ENCODE measurements at places on chromosomes 12 and 14.

GRCh38 chr12:68915055-68915454 lies 17.9 kb downstream of the CPM start:
- no peak for DNase-seq

DNA sequence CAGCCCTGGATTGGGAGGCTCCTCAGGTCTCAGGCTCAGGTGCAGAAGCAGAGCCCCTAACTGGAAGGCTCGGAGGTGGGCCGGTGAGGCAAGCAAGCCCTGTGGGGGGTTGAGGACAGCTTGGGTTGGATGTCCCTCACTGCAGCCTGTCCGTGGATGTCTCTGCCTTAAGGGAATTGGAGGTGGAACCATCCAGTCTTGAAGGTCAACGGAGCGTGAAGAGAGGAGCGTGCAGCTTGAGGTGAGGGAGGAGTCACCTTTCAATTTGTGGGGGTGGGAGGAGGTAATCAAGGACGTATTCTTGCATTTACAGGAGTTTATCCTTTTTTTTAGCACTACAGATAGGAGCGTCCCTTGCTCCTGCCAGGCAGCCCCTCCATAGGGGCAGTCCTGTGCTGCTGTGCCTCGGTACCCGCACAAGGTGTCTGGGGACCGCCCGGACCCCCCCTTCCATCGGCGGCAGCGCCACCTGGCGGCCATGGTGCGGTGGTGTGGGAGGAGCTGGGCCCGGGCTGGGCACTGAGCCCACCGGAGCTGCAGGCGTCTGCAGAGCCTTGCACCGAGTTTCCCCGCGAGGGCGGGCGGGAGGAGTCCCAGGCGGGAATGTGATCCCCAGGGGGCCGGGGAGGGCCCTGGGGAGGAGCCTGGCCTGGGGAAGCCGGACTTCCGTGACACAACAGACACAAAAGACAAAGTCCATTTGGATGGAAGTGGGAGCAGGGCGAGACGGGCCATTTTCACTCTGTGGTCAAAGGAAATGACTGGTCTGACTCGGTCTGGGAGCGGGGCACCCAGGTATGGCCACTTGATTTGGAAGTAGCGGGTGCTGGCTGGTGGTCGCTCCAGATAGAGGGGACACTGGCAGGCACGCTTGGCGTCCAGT lies 864 bp downstream of the DNAJC22 start:
- DNase-seq = peak; percentile 80

DNA sequence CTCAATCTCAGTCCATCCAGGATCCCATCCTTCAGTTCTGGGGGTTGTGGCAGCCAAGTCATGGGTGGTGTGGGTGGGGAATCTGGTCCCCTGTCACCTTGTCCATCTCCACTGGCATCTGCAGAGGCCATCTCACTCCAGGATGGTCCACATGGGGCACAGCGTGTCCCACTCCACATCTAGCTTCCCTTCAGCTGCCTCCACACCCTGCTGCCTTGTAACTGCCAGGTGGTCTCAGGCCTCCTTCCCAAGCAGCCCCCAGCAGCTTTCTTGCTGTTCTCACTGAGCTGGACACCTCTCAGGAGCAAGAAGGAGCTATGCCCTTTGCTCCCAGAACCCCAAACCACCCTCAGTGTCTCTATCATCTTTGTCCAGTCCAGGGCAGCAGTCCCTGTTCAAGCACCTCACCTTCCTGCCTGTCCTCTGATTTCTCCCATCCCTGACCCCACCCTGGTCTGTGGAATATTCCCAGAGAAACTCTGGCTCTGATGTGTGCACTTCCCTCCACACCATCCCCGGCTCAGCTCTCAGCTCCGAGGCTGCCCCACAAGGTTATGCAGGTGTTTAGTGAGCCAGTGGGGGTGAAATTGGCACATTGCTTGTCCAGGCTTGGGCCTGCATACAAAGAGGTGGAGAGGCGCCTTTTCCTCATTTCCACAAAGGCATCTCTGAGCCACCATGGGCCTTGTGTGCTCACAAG lies 13.7 kb upstream of the DYNC1H1 start:
- no peak for DNase-seq

DNA sequence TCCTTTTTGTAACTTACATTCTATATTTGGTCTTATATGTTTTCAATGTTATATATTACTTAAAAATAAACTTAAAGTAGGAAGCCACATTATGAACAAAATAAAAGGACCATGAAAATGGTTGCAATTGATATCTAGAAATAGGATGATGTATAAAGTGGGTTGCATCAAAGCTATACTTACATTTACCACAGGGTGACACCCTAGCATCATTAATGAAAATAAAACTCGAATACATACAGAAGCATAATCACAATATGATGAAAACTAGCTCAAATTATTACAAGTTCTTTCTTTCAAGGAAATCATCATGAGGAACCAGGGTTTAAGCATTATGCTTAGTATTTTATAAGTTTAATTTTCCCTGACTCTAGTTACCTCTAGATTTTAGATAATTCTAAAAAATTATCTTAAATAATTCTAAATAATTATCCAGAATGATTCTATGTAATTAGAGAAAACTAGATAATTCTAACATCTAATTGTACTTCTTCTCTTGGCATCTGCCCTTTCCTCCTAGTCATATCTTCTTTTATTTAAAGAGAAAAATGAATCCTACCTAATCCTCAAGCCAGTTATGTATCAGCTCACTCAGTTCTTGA lies 31.2 kb downstream of the TAS2R7 start:
- peak; percentile 63 for DNase-seq

DNA sequence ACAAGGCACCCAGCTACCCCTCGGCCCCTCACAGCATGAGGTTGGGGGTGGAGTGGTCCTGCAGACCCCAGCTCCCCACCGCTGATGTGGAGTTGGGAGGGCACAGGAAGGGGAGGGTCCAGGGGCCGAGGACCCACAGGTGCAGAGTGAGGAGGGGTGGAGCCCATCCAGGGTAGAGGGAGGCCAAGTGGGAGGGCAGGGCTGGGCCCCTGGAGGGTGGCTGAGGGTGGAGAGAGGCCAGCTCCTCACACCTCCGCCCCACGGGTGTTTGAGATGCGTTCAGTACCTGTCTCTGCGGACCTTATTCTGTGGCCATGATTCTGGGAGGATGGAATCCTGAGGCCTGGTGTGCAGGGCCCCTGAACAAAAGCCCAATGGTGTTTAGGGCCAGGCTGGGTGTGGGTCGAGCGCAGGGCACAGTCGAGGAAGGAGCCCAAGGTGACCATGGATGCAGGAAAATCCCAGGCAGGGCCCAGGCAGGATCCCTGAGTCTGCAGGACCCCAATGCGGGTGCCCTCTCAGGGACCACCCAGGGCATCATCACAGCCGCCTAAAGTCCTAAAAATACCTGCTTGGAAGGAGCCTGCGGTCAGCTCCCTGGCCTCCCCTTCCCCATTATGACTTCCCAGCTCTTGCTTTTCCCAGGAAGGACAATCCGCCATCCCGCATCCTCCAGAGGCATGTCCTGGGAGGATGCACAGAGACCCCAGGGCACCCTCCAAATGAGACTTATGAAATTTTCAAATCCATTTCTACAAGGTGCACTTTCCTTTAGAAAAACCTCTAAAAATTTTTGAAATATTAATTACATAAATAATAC lies 377.1 kb upstream of the SFSWAP start:
- no peak for DNase-seq

DNA sequence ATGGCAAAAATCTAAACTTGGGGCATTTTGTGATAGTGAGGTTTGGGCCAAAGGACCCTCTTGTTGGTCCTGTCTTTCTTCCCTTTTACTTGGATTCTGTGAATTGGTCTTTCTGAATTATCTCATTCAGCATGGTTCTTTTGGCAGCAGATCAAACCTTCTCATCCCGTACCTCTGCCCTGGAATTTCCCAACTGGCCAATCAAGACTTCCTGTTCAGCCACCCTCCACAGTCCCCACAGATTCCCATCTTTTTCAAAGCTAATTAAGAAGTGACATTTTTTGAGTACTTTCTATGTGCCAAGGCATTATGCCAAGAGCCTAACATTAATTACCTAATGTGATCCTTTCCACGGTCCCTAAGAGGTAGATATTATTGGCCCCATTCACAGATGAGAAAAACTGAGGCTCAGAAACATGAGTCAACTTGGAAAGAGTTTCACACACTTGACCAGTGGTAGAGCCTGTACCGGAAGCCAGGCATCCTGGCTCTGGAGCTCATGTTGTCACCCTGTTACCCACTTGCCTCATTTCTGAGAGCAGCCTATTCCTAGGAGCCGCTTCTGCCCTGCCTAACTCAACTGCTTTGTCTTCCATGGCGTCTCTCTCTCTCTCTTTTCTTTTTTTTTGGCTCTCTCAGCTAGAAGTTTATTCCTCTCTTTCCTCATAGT lies 135.9 kb downstream of the C12orf75 start:
- DNase-seq = no peak

DNA sequence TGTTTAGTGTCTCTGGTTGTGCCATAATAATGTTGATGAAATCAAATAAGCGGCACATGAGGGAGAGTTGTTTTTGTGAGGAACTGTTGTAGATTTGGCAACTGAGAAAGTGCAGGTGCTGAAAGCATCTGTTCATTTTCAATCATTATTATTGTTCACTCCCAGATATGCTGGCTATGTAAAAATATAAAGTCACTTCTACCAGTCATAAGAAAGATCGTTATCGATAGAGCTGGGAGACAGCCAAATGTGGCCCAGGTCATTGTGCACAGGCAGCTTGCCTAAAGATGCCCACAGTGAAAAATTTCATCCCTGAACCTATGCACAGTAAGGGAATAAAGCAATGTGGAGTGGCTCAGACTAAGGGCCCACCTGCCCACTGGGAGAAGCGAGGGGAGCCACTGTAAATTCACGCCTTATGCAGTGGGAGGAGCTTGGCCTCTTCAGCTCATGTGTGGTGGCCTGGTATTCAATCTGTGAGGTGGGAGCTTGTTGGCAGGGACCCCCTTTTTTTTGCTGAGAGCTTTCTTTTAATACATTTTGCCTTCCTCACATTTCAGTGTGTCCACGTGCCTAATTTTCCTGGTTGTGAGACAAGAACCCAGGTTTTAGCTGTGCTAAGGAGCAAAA lies 1490.8 kb upstream of the TMEM132C start:
- no peak for DNase-seq

DNA sequence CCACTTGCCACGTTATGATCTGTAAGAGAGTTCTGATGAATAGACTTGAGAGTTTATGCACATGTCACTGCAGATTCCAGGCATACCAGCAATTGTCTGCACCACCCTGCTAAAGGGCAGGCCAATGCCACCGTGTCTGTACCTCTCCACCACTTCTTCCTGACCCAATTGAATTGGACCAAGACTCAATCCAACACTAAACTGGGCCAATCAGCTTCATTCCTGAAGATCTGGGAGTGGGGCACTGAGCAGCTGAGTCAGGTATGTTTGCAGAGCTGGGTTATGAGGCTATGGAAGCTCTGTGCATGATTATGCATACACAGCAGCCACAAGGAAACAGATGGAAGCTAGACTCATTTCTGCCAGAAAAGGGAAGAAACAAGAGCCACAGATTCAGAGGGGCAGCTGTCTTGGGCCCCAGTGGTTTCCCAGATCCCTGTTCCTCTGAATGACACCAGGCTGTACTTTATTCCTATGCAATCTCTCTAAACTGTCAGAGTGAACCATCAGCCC lies 28.0 kb downstream of the DAO start:
- no peak for DNase-seq

GRCh38 chr12:130961921-130962451 lies 8.3 kb downstream of the ADGRD1 start:
- DNase-seq = no peak

GRCh38 chr14:89748004-89748403 lies 206.5 kb downstream of the EFCAB11 start:
- DNase-seq = no peak

DNA sequence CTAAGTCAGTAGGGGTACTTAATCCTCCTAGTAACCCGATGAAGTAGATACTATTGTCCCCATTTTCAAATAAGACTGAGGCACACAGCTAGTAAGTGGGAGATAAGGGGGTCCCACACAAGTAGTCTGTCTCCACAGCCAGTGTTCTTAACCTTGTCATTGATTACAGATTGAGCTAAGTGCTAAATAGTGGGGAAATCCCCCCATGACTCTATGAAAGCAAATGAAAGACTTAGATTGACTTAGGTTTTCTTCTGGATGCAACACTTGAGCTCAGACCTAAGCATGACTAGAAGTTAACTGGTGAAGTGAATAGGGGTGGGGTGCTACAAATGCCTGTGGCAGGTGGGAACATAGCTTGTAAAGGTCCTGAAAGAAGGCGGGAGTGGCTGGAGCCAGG lies 73.8 kb downstream of the SYNE2 start:
- DNase-seq = no peak

DNA sequence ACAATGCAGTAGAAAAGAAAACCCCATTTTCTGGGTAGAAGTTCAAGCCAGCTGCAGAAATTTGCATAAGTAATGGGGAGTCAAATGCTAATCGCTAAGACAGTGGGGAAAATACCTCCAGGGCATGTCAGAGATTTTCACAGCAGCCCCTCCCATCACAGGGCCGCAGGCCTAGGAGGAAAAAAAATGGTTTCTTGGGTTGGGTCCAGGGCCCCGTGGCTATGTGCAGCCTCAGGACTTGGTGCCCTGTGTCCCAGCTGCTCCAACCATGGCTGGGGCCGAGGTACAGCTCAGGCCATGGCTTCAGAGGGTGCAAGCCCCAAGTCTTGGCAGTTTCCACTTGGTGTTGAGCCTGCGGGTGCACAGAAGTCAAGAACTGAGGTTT lies 14.6 kb downstream of the OR10P1 start:
- no peak for DNase-seq

- peak; percentile 72 for DNase-seq
Observed at GRCh38 chr12:2752676-2753371, 41.9 kb upstream of the FKBP4 start.

DNA sequence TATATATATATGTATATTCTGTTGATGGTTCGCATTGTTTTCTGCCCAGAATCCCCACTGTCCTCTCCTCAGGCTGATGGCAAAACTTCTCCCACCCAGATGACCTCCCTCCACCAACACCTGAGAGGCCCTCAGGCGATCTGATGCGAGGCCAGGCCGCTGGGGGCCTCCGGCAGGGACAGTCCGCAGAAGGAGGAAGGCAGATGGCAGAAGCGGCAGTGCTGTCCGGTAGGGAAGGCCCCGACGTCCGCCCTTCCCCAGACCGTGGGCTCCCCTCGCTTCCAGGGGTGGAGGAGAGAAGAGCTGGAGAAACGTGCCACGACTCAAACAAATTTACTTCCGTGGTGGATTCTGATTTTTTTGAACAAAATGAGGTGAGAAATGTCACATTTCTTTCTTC lies 178.3 kb upstream of the RGS6 start:
- no peak for DNase-seq

All from CD4-positive, alpha-beta T cell treated with Interleukin-17A for 1 hour (primary cell).